Heart left ventricle (tissue), 16 donors: ENCODE measurements at places on chromosomes 16 and 17. TPM values are rescaled to one million over a fixed set of nuclear protein-coding genes. Genes with fewer than 3 reads are reported as not detected.

The SEPTIN12 gene
- not detected for polyA plus RNA-seq

The CRHR1 gene
- not detected for polyA plus RNA-seq

The PRM3 gene
- polyA plus RNA-seq = not detected

The NTHL1 gene
- polyA plus RNA-seq = 13.1 TPM

The LPO gene
- polyA plus RNA-seq = not detected

The ZACN gene
- 0.51 TPM for polyA plus RNA-seq

The CLDN9 gene
- polyA plus RNA-seq = 1.7 TPM

The RFNG gene
- polyA plus RNA-seq = 25.8 TPM

The KRTAP4-1 gene
- polyA plus RNA-seq = not detected

The TMEM132E gene
- 0.04 TPM for polyA plus RNA-seq

The CCL4 gene
- polyA plus RNA-seq = 0.72 TPM

The NLGN2 gene
- 11.1 TPM for polyA plus RNA-seq

The NACA2 gene
- not detected for polyA plus RNA-seq

The HEATR9 gene
- not detected for polyA plus RNA-seq

The NLK gene
- 8.1 TPM for polyA plus RNA-seq

The NDUFAB1 gene
- 582 TPM for polyA plus RNA-seq

The HAP1 gene
- polyA plus RNA-seq = 0.10 TPM

The TUFM gene
- 281 TPM for polyA plus RNA-seq

The CFAP119 gene
- 2.1 TPM for polyA plus RNA-seq

The ARHGDIG gene
- polyA plus RNA-seq = 11.4 TPM

The SDR42E2 gene
- polyA plus RNA-seq = not detected
